ENCODE measurements at places on chromosomes 3 and 15.

DNA sequence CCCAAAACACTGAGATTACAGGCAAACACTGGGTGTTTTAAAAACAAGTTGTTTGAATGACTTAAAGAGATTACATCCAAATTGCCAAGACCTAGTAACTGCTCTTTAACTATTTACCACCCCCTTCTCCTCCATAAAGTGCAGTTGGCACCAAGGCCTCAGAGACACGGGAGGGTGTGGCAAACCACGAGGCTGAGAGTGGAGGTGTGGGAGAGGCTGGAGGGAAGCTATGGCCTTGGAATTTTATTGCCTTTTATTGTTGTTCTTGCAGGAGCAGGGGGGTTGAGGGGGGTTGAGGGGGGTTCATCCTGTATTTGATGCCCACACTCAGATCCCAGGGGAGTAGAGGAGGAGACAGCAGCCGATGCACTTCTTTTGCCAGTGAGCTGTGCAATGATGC lies 75.9 kb upstream of the CTDSPL start:
- DNase-seq: no peak

DNA sequence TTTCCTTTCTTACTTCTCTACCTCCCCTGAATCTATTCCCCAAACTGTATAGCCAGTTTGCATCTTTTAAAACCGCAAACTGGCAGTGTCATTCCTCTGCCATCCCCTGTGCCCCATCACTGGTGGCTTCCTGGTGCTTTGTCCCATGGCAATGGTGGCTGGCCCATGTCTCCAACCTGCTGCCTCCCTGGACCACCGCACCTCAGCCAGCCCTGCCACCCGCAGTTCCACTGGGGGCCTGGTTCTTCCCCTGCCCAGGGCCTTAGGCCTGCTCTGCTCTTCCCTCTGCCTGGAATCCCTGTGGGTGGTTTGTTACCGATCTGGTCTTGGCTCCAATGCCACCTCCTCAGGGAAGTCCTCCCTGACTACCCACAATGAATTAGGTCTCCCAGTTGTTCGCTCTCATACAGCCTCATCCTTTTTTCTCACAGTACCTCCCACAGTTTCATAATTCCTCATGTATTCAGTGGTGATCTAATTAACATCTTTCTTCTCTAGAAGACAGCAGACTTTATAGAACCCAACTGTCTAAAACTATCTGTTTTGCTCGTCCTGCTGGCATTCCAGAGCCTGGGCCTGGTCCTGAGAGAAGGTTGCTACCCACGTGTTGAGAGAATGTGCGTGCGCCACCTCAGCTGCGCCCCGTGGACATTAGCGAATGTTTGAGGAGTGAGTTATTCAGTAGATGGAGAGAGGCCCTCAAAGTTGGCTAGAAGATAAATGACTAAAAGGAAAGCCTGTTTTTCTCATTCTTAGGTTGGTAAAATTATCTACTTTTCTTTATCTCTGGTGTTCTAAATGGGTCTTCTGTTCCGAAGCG lies 130.1 kb downstream of the DNAJB8 start:
- no peak for DNase-seq

- DNase-seq: no peak
Measured at GRCh38 chr3:184717399-184717983, 5.6 kb upstream of the MAGEF1 start.

GRCh38 chr3:117688583-117688982 lies 979.0 kb downstream of the TUSC7 start:
- DNase-seq: no peak

DNA sequence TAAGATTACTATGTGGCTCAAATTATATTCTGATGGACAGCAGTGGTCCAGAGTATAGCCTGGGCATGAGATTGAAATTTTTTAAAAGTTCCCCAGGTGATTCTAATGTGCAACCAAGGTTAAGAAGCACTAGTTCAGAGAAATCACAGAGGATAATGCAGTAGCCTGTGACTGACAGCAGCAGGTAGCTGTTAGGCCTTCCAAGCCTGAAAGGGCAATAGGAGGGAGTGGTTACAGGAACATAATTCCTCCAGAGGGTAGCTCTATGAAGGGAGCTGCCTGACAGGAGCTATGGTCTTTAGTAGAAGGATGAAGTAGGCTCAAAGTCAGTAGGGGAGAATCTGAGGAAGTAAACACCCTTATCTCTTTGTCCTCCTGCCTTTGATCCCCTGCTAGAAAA lies 342.9 kb upstream of the PPP2R3A start:
- DNase-seq: no peak

- DNase-seq: no peak
Measured at GRCh38 chr3:125150525-125151441, 61.8 kb downstream of the SLC12A8 start.

- DNase-seq: no peak
Measured at GRCh38 chr3:161766331-161766730, 269.7 kb downstream of the OTOL1 start.

GRCh38 chr3:124878561-124879336 lies 8.4 kb downstream of the ITGB5 start:
- no peak for DNase-seq

DNA sequence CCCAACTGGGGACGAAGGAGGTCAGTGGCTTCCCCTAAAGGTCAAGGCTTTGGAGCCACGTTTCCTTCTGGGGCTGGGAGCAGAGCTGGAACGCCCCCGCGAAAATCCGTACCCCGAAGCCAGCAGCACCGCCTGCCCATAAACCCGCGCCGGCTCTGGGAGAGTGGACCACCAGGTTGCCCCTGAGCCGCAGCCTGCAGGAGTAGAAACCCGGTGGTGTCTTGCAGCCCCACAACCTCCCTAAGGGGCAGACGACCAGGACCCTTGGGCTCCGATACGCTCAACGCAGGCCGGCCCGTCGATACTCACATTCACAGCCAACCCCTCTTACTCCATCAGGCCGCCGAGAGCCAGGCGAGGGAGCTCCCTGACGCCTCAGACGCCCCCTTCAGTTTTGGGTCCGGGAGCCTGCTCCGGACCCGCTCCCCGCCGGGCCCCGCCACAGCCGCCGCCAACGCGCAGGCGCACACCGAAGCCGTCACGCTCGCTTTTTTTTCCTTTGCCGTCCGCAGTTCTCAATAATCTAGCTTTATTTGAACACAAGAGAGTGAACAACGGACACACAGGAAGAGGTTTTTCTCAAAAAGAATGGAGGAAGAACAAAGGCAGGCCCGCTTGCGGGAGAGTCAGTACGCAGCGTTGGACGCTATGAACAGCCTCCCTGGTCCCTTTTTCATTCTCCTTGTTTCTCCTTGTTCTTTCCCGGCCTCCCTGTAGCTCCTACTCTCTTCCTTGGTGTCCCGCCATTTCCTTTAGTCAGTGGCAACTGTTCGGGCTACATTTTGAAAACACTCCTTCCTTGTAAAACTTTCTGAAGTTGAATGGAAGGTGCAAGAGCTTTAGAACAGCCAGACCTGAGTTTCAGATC lies at the start of gene ZNF106:
Gene ZNF106 (minus strand): TSS at position 471 of the 868 bp plus-strand sequence. CDS start 18,852 bp downstream, outside the sequence.
- DNase-seq: no peak

Measured in omental fat pad (tissue), 4 donors.